ENCODE measurements at places on chromosomes 12 and 14.

GRCh38 chr14:57533214-57533613 is 39.6 kb upstream of the CCDC198 start:
- no peak for DNase-seq

DNA sequence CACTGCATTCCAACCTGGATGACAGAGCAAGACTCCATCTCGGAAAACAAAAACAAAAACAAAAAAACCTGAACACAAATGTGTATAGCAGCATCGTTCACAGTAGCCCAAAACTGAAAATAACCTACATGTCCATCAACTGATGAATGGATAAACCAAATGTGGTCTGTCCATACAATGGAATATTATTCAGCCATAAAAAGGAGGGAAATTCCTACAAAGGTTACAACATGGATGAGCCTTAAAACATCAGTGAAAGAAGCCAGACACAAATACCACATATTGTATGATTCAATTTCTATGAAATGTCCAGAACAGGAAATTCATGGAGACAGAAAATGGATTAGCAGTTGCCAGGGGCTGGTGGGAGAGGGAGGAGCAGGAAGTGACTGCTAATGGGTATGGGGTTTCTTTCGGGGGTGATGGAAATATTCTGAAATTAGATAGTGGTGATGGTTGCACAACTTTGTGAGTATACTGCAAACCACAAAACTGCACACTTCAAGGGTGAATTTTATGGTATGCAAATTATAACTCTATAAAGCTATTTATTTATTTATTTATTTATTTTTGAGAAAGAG is 4.0 kb downstream of the MYL2 start:
- DNase-seq = no peak

GRCh38 chr14:65303190-65303898 is 109.2 kb upstream of the FUT8 start:
- DNase-seq = no peak

- DNase-seq = peak; percentile 62
These were observed 43.5 kb downstream of the TMX1 start for GRCh38 chr14:51283402-51284085.

GRCh38 chr12:101670007-101670671 is 27.3 kb upstream of the CHPT1 start:
- peak; percentile 3 for DNase-seq

DNA sequence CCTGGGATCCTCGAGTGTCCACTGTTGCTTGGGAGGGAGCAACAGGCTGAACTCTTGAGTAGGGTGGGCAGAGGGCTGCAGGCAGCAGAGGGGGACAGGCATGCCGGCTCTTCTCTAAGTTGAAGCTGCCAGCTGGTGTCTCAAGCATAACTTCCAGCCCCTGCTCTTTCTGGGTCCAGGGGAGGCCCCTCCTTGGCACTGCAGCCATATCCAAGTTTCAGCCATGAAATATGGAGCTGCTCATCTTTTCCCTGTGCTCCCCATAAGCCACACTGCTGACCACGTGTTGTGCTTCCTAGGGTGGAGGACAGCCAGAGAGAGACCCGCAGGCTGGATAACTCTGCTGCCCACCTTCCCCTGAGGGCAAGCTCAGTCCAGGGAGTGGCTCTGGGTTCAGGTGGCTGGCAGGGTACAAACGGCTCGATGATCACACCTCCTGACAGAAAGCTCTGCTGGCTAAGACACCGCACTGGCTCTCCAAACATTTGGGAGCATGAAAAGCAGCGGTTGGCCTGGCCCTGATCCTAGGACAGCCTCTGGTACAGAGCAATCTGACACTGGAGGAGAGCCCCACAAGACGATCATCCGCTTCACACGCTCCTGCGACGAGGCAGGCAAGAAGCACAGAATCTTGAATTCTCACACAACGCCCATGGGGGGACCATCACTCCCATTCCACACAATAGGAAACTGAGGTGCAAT is 79.6 kb downstream of the PITPNM2 start:
- no peak for DNase-seq

DNA sequence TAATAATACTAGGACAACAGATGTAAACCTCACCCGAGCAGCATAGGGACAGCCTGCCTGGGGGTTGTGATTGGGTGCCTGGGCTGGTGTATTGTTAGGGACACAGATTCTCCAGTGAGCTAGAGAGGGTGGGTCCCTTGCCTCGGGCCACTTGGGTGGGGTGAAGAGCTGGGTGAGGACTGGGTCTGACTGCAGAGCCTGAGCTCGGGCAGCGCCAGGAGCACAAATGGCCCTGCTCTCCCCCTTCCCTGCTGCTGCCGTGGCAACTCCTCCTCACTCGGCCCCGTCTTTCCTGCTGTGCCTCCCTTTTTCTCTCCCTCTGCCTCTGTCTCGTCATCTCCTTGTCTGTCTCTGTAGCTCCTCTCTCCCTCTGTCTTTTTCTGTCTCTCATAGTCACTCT is 115.4 kb downstream of the GLT1D1 start:
- no peak for DNase-seq

DNA sequence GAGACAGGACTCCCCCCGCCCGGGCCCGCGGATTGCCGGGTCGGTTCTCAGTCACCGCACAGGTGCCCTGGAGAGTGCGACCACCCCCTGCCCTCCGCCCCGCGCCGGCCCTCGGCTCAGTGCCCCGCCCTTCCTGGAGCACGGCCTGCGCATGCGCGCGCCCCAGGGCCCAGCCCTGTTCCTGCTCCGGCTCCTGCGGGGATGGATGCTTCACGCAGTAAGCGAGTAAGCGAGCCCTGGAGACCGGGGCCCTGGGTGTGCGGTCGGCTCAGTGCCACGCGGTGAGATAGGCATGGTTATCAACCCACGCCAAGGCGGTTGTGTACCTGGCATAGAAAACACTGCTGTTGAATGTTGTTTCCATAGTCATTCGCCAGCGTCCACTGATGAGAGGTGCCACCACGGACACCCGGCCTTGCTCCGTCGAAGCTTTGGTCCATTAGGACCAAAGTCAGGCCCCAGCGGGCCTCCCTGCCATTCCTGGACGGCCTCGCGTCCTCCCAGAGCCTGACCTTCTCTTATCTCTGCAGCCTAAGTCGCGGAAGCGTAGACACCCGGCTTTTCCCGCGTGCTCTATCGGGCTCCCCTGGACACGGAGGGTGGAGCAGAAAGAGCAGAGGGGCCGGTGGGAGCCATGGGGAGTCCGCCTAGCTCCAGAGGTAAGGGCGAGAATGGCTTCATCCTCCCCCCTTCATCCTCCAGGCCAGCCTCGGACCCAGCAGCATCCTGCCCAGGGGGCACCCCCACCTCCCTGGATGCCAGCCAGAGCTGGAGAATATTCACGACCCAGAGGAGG is 90.6 kb downstream of the PAPOLA start:
- DNase-seq = no peak

DNA sequence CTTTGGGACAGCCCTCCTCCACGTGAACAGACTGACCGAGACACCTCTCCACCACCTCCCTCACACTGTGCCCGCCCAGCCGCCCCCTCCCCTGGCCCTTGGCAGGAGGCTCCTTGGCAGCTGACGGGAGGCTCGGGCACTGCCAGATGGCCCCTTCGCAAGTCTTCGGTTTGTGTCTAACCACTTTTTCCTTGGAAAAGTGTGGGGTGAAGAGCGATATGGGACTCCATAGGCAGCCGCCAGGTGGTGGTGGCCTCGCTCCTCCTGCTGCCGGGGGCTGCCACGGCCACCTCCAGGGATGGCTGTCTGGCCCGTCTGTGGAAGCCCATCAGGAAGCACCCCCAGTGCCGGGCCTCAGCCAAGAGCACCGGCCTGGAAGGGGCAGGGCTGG is 58.7 kb downstream of the LRCOL1 start:
- DNase-seq = no peak

DNA sequence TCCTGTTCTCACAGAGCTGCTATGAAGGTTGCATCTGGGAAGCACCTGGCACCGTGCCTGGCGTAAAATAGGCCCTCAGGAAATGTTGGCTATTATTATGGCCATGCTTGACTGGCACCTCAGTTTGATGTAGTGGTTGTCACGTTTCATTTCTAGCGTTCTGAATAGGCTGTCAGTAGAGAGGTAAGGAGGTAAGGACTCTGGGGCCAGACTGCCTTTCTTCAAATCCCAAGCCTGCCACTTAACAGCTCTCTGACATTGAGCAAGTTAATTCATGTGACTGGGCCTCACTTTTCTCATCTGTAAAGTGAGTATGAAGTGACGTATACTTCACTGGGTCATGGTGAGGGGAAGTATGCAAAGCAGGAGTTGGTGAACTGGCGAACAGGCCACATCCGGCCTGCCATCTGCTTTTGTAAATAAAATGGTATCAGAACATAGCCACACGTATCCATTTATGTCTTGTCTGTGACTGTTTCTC is 196.2 kb downstream of the CACNA1C start:
- no peak for DNase-seq

DNA sequence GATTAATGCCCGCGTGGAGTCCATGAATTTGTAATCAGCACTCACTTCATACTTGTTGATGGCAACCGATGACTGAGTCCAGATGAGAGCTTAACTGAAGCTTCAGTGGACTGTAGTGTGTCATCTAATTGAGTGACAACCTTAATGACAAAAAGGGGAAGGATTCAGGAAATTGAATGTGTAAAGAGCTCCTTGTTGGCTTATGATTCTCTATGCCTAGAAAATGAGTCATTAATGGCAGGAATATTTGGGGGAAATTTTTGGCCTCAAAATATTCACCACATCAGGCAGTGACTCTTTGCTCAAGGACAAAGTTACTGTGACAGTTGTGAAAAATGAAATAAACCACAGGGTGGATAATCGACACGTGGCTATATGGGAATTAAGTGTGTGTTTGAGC is 55.3 kb upstream of the STON2 start:
- no peak for DNase-seq

DNA sequence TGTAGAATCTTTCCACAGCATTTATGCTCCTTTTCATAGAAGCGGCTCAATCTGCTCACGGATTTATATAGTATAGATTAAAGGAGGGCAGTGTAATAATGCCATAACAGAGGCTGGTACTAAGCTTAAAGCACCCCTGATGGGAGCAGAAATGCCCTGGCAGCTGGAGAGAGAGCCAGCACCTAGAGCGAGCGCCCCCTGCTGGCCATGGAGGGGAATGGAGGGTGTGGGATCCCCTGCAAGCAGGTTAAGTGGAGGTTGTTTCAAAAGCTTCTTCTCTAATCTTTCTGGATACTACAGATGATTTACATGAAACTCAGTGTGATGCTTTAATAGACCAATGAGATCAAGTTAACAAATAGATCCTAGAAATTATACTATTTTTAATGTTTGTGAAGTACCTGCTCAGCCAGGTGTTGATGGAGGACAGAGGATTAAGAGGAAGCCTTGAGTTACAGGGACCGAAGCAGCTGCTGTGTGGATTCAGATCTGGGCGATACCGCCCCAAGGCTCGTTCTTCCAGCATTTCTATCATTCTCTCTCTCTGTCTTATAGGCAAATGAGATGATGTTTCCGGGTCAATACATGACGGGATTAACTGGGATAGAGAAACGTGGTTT is 1519.3 kb upstream of the TMEM132C start:
- DNase-seq = no peak

- DNase-seq = no peak
These were observed 2.0 kb upstream of the ACTN1 start for GRCh38 chr14:68981139-68981538.

GRCh38 chr12:87302126-87302745 is 727.0 kb downstream of the C12orf50 start:
- no peak for DNase-seq

DNA sequence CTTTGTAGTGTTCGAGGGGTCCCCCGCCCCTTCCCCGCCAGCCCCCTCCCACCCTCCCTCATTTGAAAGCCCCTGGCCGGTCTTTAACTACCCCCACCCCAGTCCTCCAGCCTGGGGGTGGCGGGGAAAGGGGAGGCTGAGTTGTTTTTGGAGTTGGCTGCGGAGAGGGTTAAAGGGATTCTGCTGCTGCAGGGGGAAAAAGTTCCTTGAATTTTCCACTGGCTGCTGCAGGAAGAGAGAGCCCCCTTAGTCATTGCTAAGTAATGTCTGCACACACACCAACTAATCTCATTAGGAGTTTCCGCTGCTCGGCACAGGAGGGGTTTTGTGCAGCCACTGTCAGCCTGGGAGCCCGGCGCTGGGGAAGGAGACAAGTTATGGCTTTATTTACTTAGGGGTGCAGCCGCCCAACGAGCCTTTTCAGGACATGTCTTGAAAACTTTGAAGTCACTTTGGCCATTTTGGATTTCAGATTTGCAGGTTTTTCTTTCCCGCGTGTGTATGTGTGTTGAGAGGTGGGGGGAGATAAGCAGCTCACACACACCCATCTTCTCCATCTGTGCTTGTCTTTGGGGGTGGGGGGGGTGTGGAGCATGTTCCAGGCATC is 1.8 kb downstream of the ELK3 start:
- no peak for DNase-seq

DNA sequence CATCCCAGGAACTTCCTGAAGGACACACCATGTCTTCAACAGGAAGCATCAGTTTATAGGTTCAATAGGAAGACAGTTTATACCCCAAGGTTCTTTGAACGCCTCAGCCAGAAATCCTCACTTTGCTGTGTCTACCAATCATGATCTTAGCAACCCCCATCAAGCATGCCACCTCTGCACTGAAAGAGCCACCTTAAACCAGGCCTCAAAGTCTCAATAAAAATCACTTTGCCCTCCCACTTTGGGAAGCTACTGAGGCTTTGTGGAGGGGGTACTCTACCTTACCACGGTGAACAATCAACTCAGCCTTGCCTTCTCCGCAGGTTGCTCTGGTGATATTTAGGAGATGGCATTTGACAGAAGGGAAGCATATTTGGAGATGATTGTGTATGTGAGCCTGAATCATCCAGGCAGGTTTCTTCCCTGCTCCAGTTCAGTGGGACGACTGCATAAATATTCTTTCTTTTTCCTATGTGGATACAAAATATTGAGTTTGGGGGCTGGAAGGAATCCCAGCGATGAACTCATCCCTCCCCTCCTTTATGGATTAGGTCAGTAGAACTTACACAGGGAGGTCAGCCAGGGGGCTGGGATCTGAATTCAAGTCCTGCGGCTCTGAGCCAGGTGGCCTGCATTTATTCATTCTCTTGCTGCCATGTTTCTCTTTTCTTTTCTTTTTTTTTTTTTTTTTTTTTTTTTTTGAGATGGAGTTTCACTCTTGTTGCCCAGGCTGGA is 42.8 kb upstream of the VASH1 start:
- no peak for DNase-seq

GRCh38 chr14:67765192-67765834 is 51.1 kb downstream of the ZFYVE26 start:
- no peak for DNase-seq

DNA sequence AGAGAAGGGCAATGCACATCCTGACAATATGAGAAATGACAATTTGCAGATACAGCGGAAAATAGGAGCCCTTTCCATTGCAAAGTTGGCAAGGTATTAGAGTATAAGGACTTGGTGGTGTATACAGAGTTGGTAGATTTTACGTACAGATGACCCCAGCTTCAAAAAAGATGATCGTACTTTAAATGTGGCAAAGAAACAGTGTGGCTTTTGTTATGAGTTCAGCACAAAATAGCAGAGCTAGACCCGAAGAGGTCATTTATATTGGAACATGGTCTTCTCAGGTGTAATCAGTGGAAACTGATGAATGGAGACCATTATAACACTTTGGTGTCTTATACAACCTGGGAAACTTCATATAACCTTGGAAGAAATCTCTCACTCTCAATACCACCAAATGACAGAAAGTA is 2.3 kb downstream of the CLEC2B start:
- DNase-seq = no peak

Measured in renal cortex interstitium (tissue), 15 donors.